ENCODE measurements at places on chromosomes 3 and 15.

- no peak for DNase-seq
These were observed 83.9 kb downstream of the HHLA2 start for GRCh38 chr3:108380128-108380795.

GRCh38 chr15:63528138-63528659 is 23.8 kb downstream of the USP3 start:
- DNase-seq = no peak

GRCh38 chr15:89363133-89363532 is 28.5 kb upstream of the POLG start:
- no peak for DNase-seq

DNA sequence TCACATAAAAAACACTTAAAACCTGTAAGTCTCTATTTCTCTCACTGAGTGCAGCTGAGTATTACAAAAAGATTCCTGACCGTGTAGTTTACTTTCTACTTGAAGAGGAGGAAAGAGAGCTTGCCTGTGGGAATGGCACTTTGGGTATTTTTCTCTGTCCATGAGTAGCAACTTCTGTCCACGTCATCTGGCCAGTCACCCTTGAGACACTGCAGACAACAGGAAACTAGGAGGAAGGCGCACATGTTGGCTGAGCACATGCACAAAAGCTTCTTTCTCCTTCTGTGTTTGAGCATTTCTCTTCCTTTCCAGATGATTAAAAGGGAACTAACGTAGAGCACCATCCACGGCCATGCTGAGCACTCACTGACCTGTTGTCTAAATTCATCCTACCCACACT is 19.7 kb downstream of the STARD5 start:
- DNase-seq = peak; percentile 49

GRCh38 chr15:40092256-40092978 is 16.3 kb downstream of the BMF start:
- DNase-seq = peak; percentile 87

DNA sequence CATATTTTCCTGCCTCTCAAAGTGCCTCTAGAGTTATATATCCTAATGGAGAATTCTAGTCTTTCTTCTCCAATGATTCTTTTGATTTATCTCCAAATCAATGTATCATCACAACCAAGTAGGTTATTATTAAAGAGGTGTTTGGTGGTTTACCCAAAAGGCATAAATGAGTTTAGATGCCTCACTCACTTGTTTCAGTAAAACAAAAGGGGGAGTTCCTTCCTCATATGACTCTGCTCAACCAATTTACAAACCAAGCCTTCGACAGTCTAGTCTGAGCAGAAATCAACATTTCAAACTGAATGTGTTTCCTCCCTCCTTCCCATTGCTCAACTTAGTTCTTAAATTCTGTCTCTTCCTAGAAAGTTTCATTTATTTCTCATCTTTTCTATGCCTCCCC is 116.5 kb downstream of the TNIK start:
- DNase-seq = no peak

DNA sequence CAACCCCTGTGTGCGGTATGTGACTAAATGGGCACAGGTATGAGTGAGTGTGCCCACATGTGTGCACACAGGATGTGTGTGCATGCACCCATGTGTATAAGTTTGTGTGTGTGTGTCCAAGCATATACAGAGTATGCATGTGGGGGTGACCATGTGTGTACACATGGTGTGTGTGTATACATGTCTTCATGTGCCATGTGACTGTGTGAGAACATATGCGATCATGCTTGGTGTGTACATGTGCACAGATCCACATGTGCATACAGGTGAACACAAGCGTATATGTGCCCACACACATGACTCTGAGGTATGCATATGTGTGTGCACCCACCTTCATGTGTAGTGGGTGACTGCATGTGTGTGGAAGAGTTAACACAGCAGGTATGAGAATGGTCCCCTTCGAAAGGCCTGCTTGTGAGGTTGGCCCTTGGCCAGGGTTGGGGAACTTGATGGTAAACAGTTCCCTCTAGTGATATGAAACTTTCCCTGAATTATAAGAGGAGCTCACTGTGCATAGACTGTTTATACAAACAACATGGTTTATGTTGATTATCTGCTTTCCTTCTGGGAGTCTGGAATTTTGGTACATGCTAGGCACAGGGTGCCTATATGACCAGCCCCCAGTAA is 10.3 kb downstream of the PFKFB4 start:
- DNase-seq = no peak

- no peak for DNase-seq
These were observed 95.6 kb downstream of the ATP10A start for GRCh38 chr15:25767356-25768151.

DNA sequence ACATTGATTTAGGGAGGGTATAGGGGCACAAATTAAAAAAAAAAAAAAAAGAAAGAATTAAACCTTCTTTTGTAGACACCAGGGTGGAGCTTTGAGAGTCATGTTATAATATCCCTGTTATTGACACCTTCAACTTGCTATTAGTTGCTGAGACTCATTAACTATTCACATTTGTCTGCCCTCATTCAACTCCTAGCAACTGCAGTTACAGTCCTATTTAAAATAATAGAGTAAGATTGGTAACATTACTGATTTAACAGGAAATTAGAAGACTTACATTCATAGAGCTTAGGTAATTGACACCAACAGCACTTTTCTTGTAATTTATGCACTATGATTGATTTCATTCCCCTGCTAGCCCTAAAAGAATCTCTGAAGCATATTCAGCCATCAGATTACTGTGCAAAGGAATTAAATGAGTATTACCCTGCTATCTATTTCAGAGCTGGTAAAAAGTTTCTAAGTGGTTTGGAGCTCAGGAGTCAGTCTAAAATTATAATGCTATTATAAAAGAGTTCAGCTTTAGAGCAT is 148.8 kb upstream of the TBL1XR1 start:
- DNase-seq = no peak

- peak; percentile 64 for DNase-seq
These were observed 10.8 kb downstream of the ZNF774 start for GRCh38 chr15:90362936-90363212.

DNA sequence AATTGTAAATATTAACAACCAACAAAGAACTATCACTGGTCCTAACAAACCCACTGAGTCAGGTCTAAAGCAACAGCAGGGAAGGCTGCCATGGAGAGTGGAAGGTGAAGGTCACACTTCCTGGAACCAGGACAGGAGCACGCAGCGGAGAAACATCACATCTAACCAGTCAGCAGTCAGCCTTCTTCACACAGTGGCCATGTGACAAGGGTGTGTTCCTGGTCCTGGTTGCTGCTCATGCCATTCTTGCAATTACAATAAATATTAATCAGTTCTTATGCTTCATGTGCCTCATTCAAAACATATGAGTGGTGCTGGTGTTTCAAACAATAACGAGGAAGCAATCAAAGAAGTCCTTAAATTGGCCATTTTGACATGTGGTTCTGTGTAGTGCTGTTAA is 162.8 kb downstream of the ARRDC4 start:
- DNase-seq = no peak

DNA sequence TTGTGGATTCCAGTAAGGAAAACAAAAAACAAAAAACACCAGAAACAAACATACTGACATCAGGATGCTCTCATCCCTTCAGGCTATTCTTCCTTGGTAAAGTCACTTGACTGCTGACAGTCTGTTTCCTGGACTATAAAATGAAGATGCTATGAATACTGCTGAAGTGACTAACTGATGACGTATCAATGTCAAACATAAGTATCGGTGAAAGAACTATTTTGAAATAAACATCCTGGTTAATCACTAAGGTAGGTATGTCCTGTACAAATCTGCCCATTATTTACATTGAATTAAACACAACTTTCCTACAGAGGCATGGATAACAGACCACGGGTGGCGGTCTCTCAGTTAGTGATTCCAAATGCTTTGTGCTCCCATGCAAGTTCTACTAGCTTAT is 45.9 kb downstream of the CHAC1 start:
- peak; percentile 58 for DNase-seq

DNA sequence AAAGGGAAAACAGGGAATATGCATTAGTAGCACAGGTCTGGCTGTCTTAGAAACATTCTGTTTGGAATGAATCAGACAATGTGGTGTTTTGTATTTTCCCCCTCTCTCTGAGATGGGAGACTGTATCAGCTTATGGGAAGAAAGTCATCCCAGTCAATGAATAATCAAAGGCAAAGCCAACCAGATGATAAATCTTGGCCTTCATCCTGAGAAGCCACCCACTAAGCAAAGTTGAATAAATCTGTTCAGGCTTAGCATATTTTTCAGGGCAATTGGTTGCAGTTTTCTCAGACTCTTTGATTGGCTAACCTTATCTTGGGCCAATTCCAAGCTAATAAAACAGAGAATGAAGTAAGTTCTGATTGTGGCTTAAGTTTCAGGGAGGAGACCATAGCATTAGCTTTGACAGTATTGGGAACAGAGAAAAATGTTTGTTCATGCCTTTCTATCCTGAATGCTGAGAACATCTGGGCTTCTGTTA is 63.6 kb upstream of the ARL8B start:
- DNase-seq = peak; percentile 79

- DNase-seq = no peak
These were observed 133.6 kb upstream of the MRPL3 start for GRCh38 chr3:131636266-131636775.

DNA sequence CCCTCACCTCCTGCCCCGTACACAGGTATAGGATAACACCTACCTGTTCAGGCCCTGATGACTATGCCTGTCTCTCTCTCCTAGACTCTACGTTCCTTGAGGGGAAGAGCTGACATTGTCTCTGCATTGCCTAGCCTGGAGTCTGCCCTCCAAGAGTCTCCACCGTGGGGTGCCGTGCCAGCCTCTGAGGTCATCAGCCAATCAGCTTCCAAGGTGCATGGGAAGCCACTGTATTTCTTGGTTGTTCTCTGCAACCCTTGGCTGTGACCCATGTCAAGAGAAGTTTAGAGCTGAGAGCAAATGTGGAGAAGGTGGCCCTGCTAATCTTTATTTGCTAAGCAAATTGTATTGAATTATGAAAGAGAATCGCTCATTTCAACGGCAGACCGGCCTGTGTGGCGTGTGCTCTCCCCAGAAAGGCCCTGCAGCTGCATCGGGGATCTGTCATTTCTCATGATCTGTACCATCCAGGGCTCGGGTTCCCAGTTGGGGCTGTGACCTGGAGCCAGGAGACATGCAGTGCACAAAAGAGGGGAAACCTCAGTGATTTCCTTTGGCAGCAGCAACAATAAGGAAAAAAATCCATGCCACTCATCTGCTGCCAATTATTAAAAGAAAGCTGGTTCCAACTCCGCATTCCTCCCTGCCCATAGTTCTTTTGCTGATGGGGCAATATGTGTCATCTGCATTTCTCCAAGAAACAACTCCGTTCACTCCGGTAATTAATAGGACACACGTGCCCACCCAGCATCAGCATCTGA is 182.2 kb downstream of the MEGF11 start:
- DNase-seq = peak; percentile 26

- DNase-seq = no peak
These were observed 69.3 kb upstream of the KLF13 start for GRCh38 chr15:31257286-31257685.

GRCh38 chr15:70796516-70797310 is 33.4 kb upstream of the UACA start:
- DNase-seq = no peak

GRCh38 chr3:2568156-2568555 is 469.5 kb downstream of the CNTN4 start:
- no peak for DNase-seq

DNA sequence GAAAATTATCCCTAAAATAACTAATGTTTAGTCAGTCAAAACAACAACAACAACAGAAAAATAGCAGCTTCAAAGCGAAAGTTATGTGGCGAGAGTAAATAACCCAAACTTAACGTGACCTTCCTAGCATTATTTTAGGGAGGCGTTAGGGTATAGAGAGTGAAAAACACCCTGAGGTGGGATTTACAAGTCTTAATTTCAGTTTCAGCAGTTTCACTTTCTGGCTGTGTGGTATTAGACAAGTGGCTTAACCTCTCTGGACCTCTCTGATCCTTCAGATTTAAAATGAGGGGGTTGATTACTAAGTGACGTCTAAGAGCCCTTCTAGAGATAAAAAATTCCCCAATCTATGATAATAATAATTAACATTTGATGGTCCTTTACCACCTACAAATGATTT is 291.2 kb downstream of the ZBTB20 start:
- no peak for DNase-seq

- DNase-seq = no peak
These were observed 13.8 kb downstream of the RNF168 start for GRCh38 chr3:196489747-196490146.

- peak; percentile 45 for DNase-seq
These were observed 2.8 kb downstream of the ABHD2 start for GRCh38 chr15:89090791-89091626.

GRCh38 chr3:156455839-156456238 is 99.1 kb downstream of the SSR3 start:
- DNase-seq = no peak

GRCh38 chr3:143031327-143031726 is 30.0 kb downstream of the U2SURP start:
- DNase-seq = no peak

DNA sequence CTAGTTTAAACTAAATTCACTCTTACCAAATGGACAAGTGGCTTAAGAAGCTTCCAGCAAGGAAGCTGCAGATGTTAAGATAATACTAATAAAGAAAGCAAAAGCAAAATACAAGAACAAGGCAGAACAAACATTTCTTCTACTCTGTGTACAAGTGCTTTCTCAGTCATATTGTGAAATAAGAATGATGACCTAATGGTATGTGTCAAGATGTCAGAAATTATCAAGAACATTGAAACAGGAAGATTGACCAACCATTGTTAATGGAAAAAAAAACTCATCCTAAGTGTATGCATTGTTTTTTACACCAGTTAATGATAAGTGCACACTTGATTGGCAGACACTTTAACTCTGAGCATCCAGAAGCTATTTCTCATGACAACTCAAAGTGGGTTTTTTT is 65.4 kb upstream of the P2RY1 start:
- no peak for DNase-seq

DNA sequence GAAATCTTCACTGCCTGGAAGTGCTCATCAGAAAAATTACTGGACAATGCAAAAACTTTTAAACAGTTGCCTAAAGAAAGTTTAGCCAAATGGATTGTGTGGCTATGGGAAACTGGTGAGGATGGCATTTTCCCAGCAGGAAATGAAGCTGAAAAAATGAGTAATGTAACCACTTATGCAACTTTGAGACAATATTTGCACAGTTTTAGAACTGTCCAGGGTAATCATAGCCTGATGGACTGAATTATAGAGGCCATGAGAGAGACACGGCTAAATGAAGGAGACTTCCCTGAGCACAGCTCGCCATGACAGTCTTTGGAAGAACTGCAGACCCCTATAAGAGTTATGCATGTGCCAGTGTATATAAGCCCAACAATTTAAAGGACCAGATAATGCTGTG is 881.5 kb downstream of the VGLL3 start:
- DNase-seq = no peak

DNA sequence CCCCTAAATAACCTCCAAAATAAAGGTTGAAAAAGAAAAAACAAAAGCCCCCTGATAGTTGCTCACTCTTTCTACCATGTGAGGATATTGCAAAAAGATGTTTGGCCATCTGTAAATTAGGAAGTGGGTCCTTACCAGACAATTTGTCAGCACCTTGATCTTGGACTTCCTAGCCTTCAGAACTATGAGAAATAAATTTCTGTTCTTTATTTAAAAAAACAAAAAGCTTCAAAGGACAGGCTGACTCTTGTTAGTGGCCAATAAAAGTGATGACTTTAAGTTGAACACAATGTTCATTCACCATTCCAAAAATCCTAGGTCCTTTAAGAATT is 103.5 kb downstream of the CBLB start:
- DNase-seq = no peak

Measured in GM04503 (cell line).